ENCODE measurements at places on chromosomes 11 and 22. TPM values are rescaled to one million over a fixed set of nuclear protein-coding genes. Genes with fewer than 3 reads are reported as not detected.

Gene KRTAP5-7
- total RNA-seq: under 0.01 TPM

DNA sequence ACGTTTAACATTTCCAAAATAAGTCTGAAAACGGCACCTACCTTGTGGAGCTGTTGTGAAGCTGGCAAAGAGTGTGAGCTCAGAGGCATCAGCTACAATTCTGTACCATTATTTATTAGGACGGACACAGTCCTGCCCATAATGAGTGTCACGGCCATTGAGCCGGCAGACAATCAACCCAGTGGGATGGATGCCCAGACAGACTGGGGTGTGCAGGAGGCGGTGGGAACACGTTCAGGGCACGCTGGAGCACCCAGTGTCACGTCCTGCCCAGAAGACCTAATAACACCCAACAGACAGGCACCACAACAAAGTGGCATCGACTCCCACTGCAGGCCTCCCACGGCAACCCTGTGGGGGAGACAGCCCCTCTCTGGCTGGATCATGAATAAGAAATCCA is 34.5 kb downstream of the TPST2 start:
- no peak for DNase-seq

Gene MFRP
- not detected for total RNA-seq

DNA sequence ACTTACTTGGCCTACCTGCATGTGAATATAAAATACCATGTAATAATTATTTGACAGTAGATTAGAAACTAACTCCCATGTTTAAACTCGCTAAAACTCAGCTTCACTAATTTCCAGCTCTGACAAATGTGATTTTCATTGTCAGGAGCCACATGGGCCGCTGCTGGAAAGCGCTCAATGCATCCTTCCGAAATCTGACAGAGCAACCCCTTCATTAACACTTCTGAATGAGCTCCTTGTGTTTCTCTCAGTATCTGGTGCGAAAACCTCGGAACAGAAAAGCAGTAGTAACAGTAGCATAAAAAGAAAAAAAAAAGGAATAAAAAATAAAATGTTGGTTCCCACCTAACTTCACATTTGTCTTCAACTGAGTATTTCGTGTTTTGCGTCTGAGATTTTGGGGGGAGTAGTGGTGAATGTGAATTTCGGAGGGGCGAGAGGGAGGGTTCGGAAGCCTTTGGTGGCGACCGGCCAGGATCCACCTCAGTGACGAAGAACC is 710 bp downstream of the MTCH2 start:
- DNase-seq: peak; percentile 37

Gene DCDC1
- 2.4 TPM for total RNA-seq

GRCh38 chr11:76835928-76836612 is 24.6 kb upstream of the ACER3 start:
- DNase-seq: no peak

Gene MSANTD2
- 22.4 TPM for total RNA-seq

GRCh38 chr22:30312053-30312452 is 14.7 kb downstream of the TBC1D10A start:
- no peak for DNase-seq

DNA sequence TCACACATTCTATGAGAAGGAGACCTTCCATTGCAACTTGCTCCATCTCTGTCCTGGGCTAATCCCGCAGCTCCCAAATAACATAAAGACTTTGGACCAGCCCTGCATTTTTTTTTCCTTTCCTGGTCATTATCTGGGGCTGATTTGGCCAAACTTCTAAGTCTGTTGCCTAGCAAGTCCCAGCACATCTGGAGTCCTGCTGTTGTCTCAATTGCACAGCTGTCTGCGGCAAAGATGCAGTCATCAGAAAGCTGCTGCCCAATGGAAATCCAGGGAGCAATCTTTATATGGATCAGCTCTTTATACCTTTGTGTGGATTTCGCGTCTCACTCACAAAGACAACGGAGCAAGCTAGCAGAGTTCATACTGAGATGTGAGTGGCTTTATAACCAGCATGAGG is 105.9 kb downstream of the NXPE2 start:
- DNase-seq: no peak

DNA sequence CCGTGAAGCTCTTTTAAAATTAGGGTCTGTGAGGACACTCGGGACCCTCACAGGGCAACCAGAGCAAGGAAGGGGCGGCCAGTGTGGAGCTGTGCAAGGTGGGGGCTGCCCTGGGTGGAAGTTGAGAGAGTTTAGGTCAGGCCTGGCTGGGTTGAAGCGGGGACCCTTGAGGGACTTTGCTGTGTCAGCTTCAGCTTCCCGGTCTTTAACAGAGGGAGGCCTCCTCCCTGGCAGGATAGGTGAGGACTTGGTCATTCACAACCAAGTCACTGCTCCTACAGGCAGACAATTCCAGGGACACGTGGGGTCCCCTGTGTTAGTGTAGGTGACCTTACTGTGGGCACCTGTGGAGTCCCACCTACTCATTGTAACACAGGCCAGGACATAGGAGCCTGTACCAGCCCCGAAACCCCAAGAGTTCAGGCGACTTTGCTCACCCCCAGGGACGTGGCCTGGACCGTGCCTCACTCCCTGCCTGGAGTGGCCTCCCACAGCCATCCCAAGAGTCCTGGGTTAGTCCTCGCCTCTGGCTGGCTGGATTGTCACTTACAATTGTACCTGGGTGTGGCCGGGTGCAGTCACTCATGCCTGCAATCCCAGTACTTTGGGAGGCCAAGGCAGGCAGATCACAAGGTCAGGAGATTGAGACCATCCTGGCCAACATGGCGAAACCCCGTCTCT is 18.8 kb upstream of the ARHGAP8 start:
- DNase-seq: no peak

GRCh38 chr11:82750643-82751139 is 17.0 kb upstream of the FAM181B start:
- no peak for DNase-seq

Gene INPP5J
- 2.0 TPM for total RNA-seq

DNA sequence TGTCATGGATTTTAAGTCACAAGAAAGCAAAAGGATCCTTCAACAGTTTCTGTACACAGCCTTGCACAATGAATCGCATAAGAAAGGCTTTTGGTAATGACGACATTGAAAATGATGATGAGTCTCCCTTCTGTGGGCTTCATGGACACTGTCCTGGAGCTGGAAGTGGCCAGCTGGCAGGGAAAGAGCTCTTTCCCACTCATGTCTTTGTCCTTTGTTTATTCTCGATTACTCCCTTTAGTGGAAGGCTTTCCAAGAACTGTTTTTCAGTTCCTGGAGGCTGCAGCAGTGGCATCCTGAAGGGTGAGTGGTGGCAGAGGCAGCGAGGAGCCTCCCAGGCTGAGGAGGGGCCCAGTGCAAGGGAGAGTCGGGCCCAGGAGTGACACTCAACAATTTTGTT is 505.2 kb downstream of the NTM start:
- no peak for DNase-seq

DNA sequence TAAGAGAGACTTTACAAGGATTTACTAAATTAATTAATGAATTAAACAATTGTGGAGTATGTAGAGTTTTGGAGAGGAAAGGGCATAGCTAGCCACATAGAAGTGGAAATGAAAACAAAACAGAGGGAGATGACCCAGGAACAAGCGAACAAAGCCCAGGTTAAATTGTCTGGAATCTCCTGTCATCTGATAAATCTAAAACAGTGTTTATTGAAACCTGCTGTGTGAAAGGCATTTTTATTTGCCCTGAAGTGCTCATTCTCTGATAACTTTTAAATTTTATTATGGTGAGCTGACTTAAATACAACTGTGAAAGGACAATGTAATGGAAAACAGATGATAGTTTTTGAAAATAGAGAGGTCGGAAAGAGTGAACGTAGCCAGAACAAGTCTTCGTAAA is 682.8 kb upstream of the KIRREL3 start:
- DNase-seq: no peak

Gene POU2AF1
- total RNA-seq: not detected

- DNase-seq: no peak
These were observed 740 bp upstream of the TRMT2A start for GRCh38 chr22:20117633-20118299.

Gene GAS2
- total RNA-seq: 8.6 TPM

GRCh38 chr11:48036011-48036410 is 55.7 kb downstream of the PTPRJ start:
- DNase-seq: no peak

Gene PGA5
- 0.82 TPM for total RNA-seq

Gene DDTL
- total RNA-seq: 3.7 TPM

DNA sequence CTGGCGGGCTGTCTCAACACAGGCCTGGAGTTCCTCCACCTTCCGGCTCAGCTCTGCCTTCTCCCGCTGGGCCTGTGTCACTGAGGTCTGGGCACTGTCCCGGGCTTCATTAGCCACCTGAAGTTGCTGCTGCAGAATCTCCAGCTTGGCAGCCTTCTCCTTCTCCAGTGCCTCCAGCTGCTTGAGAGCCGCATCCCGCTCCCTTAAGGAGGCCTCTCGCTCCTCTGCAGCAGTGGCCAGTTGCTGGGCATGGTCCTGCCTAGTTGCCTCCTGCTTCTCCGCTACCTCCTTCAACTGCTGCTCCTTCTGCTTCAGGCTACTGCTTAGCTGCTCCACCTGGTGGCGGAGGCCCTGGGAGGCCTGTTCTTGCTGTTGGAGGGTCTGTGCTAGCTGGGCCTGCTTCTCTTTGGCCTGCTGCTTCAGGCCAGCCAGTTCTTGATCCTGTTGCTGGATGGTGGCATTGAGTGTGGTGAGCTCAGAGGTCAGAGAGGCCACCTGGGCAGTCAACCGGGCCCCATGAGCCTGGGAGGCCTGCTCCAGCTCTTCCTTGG is 16.9 kb downstream of the IL18BP start:
- no peak for DNase-seq

Gene HEPHL1
- not detected for total RNA-seq

- no peak for DNase-seq
These were observed 21.8 kb upstream of the OPCML start for GRCh38 chr11:133553885-133554740.

Gene CCDC88B
- total RNA-seq: 0.82 TPM

DNA sequence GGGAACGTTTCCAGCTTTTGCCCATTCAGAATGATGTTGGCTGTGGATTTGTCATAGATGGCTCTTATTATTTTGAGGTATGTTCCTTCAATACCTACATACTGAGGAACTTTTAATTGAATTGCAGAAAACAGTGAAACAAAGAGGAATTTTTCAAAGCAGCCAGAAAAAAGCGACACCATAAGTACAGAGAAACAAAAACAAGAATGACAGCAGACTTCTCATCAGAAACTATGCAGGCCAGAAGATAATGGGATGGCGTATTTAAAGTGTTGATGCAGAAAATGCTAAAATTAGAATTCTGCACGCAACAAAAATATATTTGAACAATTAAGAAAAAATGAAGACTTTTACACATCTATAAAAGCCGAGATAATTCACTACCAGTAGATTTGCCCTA is 95.4 kb upstream of the TIMP3 start:
- DNase-seq: no peak

DNA sequence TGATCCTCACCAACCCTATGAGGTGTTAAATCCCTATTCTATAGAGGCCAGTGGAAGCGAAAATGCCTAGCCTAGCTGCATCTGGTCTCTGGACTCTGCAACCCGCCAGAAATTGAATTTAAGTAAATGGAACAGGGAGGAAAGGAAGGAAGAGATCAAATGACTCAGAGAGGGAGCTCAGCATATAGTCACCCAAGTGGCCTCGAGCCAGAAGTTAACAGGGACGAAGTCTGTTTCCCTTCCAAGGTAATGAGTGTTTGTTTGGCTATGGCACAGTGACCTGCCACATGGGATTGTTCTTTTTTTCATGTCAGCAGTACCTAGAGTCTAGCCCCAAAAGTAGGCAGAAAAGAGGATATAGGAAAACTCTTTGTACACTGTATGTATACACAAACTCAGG is 66.3 kb downstream of the PAK1 start:
- DNase-seq: no peak

Gene ZNF280A
- total RNA-seq: not detected

Gene CD3D
- total RNA-seq: not detected

Gene MOGAT2
- total RNA-seq: not detected

DNA sequence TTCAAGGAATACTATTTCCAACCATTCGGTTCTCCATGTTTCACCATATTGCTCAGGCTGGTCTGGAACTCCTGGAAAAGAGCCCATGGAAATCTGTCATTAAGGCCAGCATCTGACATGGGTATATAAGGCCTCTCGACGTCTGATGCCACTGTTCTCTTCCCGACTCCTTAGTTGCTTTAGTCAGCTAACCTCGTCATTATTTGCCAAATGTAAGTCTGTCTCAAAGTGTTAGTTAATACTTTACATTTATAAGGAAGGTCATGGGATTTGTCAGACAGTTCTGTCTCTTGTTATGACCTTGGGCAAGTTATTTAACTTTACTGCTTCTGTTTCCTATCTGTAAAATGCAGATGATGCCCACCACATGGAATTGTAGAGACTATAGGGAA is 1.6 kb downstream of the MRPL48 start:
- DNase-seq: no peak

DNA sequence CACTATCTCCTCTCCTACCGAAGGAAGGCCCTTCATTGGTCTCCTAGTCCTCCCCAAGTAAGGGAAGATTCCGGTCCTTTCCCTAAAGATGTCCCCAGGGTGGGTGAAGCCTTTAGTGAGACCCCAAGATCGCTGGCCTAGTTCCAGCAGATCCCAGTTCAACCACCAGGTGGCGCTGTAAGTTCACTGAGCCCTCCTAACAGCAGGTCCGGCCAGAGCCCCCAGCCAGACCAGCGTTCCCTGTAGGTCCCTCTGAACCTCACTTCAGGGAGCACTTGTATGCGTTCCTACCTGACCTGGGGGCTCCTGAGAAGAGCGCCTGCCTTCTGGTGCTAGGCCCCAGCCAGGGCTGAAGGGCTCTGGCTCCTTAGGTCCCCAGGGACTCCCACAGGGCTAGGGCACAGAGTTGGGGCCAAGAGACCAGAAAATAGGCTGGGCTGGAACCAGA is 38.1 kb downstream of the LMO1 start:
- peak; percentile 90 for DNase-seq

DNA sequence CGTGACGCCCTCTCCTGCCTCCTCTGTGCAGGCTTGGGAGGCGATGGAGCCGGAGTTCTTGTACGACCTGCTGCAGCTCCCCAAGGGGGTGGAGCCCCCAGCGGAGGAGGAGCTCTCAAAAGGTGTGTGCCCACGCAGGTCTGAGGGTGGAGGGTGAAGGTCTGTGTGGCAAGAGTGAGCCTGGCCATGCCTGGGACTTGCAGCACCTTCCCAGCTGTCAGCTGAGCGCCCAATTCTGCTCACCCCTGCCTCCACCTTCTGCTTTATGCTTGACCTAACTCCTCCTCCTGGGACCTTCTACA is 2.5 kb downstream of the PARVG start:
- DNase-seq: no peak

- no peak for DNase-seq
These were observed 75.3 kb downstream of the KCNQ1 start for GRCh38 chr11:2519862-2520735.

Gene OR5AL1
- not detected for total RNA-seq

DNA sequence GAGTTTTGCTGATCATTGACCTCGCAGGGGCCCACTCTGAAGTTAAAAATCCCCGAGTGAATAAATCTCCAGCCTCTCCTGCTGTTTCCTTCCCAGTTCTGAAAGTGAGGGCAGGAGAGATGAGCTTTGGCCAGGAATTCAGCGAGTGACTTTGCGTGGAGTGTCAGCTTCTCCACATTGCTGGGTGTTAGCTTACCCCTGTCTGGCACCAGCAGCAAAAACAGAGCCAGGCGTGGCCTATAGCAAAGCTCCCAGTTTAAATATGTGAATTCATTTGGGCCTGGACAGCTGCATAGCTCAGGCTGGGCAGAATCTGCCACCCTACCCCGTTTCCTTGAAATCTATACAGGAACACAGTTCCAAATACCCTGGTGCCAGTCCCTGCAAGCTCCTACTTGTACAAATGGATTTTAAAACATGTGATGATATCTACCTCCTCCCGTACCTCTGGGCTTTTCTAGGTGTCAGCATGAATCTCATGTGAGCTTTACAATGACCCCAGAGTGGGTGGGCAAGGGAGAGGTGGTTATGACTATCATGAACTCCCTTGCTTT is 25.6 kb downstream of the TIMP3 start:
- DNase-seq: no peak

- no peak for DNase-seq
These were observed 35.3 kb downstream of the IL18 start for GRCh38 chr11:112128483-112129121.
